GM04503 (cell line): ENCODE measurements at places on chromosomes 5 and 9.
A peak's percentile ranks its signal among the peaks of the same experiment; 100 is the strongest.

- DNase-seq, result no peak
These were observed 5.2 kb downstream of the DENND1A start for GRCh38 chr9:123924727-123925126.

DNA sequence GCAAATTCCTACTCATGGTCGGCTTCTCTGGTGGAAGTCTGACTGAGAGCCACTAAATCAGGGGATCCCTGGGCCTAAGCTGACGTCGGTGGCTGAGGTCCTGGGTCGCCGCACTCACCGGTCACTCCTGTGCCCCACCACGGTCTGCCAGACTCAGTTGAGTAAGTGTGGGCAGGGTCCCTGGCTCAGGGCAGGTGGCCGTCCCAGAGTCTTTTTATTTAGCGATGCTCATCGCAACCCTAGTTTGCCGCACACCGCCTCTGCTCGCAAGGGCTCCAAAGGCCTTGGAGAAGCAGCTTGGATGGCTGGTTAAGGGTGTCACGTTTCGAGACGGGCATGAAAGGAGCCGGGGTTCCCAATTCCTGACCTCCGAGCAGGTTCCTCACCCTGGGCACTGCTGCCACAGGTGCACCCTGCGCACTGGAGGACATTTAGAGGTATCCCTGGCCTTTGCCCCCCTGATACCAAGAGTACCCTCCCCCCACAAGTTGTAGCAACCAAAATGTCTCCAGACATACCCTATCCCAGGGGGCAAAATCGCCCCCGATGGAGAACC, 59.9 kb downstream of the NSUN2 start:
- no peak for DNase-seq

DNA sequence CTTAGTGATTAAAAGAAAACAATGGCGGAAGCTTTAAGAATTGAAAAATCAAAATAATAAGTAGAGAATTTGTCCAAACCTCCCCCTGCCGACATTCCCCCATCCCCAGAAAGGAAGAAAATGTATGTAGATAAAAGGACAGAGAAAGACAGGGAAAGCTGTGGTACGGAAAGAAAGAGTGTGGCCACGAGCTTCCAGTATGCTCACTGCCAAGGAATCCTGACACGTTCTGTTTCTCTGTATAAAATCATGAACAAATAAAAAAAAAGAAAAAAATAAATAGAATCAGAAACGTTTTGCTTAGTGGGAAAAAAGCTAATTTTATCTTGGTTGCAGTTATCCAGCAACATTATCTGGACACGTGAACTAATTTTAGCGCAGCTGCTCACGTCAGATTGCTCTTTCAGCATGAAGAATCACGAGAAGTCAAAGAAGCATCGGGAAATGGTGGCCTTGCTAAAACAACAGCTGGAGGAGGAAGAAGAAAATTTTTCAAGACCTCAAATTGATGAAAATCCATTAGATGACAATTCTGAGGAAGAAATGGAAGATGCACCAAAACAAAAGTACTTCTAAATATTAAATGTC, 15.2 kb downstream of the DNAJC21 start:
- no peak for DNase-seq

- DNase-seq, result no peak
These were observed 59.3 kb downstream of the SLC46A2 start for GRCh38 chr9:112831281-112831851.

- no peak for DNase-seq
These were observed 97.8 kb downstream of the TSSK1B start for GRCh38 chr5:113336975-113337374.

- no peak for DNase-seq
These were observed 71.4 kb downstream of the GABBR2 start for GRCh38 chr9:98637381-98637780.

- no peak for DNase-seq
These were observed 14.0 kb upstream of the LOX start for GRCh38 chr5:122091936-122092600.

GRCh38 chr9:79195879-79196278, 375.9 kb upstream of the TLE4 start:
- peak; percentile 72 for DNase-seq

- DNase-seq, result no peak
These were observed 6.1 kb upstream of the CEP72 start for GRCh38 chr5:606061-606460.

DNA sequence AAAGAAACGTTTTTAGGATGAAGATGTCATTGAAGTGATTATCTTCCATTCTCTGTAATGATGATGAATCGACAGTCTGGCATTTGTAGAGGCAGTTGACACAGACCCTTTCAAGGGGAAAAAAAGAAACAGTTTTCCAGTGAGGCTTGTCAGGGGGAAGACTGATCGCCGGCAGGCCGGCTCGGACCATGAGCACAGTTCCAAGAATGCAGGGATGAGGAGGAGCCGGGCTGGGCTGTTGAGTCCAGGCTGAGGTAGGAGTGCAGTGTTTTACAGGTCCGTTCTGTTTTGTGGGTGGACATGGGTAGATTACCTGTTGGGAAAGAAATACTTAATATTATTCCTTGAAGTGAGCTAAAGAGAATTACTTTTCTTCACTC, 194.6 kb downstream of the AOPEP start:
- DNase-seq, result no peak

DNA sequence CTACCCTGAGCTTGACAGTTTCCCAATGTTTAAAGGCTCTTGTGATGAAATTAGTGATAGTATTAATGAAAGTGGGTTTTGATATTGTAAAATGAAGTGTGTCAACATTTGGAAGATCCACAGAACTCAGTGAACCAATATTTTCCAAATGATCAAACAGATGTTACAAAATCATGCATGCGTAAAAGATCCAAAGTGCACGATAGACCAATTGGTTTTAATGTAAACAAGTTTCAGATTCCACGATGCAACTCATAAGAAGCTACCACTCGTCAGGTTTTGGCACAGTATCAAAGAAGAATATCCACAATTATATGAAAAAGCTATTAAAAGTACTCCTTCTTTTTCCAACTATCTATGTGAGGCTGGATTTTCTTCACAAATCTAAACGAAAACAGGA, 82.3 kb downstream of the SLC38A9 start:
- no peak for DNase-seq

DNA sequence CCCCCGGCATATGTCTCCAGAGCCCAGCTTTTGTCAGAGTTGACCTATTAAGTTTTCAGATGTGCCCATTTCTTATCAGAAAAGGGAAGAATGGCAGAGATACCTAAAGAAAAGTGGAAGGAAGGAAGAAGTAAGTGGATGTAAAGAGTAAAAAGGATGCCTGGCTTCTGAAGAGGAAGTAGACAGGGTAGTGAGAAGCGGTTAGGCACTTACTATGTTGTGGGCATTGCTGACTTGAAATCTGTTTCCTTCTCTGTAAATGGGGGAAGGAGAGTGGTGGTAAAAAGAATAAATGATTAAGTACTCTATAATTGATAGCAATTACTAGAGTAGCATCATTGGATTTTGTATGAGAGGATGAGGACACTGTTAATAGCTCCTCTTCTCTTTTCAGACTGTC, 9.9 kb downstream of the ANP32B start:
- no peak for DNase-seq

- DNase-seq, result no peak
These were observed at the start of gene ADGRD2 for GRCh38 chr9:124450241-124450924. Gene ADGRD2, plus strand, starts transcription at chr9:124450451. Its CDS starts 1,216 bp downstream, at chr9:124451667.

- DNase-seq, result no peak
These were observed 343.4 kb upstream of the PAPPA start for GRCh38 chr9:115810166-115810565.

DNA sequence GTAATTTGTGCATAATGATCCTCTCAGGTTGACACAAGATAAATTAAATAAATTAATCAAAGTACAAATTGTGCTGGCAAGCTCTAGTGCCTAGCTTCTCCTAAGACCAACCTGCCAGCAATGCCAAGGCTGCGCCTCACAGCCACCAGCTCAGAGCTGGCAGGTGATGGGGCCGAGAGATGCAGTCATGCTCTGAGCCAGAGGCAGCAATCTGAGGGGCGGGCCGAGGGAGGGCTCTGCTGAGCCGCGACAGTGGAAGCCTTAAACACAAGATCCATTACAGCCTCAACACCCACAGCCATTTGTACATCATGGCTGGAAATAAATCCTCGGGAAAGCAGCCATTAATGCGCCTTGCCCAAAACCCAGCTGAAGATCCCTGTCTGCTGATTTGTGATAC, 20.3 kb downstream of the MED27 start:
- no peak for DNase-seq

GRCh38 chr5:179230061-179230461, 115.2 kb downstream of the ADAMTS2 start:
- no peak for DNase-seq

DNA sequence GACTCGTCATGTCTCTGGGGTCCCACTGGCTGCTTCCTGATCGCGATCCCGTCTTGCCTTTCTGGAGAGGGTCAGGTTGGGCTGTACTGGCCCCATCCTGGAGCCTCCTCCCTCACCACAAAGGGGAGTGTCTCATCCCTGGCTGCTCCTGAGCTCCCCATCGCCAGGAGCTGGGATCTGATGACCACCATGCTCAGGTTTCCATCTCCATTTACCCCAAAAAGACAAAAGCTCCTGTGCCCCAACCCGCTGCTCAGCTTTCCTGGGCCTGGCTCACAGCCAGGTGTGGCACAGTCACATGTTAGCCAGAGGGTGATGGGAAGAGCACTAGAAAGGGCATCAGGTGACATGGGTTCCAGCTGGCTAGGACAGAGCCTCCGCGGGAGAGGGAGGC, 47.3 kb upstream of the CDKN2AIPNL start:
- no peak for DNase-seq

DNA sequence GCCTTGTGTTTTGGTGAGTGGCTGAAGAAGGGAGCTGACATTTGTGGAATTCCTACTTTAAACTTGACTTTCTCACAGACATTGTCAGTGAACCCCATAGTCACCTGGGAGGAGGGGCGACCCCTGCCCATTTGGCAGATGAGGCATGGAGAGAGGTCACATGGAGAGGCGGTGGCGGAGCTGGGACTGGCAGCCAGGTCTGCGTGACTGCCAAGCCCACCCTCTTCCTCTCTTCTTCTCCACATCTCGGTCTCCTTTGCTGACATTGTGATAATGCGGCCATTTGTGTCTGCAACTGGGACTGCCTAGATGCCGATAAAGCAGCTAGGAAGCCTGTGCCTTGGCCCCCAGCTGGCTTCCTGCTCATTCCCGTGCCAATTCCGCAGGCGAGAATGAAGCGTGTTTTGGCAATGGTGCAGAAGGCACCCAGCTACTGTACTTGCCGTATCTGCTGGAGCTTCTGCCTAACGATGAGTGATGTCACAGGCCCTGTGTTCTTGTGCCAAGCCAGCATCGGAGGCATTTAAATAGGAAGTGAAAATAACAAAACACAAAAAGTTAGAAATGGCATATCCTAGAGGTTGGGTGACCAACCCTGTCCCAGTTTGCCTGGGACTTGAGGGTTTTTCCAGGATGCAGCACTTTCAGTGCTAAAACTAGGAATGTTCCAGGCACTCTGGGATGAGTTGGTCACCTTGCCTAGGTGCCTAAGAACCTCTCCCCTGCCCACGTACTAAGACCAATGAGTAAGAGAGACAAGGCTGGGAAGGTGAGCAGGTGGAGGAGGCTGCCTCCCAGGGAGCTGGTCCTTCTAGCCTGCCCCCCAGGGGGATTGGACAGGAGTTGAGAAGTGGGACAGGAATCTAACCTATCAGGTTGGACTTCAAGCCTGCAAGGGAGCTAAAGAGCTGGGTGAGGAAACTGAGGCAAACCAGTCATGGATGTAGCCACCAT, 23.6 kb downstream of the OLFML2A start:
- DNase-seq, result no peak

DNA sequence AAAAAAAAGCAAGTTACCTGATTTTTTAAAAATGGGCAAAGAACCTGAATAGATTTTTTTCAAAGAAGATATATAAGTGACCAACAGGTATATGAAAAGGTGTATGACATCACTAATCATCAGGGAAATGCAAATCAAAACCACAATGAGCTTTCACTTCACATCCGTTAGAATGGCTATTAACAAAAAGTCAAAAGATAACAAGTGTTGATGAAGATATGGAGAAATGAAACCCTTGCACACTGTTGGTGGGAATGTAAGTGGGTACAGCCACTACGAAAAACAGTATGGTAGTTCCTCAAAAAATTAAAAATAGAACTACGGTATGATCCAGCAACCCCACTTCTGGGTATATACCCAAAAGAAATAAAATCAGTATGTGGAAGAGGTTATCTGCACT, 134.8 kb downstream of the UGCG start:
- no peak for DNase-seq

- DNase-seq, result no peak
These were observed 97.6 kb downstream of the CDH10 start for GRCh38 chr5:24547132-24547531.

GRCh38 chr5:74673011-74673790, 11.8 kb upstream of the HEXB start:
- DNase-seq, result no peak

DNA sequence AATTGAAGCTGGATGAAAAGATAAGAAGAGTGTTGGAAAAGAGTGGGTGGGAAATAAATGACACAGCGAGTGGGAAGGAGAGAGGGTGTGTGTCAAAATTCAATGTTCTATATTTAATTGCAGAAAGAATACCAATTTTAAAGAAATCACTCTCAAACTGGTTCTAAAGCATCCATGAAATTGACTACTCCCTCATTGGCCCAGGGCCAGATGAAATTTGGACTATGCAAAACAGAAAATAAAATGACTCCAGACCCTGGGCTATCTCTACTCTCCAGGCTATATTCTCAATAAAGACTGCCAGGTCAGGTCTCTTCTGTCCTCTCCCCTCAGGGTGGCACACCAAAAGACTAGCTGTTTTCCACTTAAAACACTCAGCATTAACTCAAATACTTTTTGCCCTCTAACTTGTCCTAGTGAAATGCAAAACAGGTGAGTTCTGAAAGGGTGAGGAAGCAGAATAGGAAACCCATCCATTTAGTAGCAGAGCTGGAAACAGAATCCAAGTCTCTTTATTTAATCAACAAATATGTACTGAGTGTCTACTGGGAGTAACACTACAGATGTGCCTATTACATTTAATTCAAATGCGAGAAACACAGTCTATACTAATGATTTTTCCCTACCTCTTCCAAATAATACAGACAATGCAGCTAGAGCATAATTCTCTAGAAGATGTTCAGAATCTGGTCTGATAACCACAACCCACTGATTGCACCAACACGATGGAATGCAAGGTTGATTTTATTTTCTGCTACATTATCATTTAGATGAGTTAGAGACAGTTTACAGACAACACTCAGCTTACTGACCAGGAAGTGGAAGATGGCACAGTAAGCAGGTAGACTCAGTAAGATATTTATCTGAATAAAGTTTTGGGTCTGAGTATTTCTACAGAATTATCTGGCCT, 42.1 kb downstream of the EFCAB9 start:
- no peak for DNase-seq

- no peak for DNase-seq
These were observed 12.6 kb downstream of the PLGRKT start for GRCh38 chr9:5425006-5425628.

DNA sequence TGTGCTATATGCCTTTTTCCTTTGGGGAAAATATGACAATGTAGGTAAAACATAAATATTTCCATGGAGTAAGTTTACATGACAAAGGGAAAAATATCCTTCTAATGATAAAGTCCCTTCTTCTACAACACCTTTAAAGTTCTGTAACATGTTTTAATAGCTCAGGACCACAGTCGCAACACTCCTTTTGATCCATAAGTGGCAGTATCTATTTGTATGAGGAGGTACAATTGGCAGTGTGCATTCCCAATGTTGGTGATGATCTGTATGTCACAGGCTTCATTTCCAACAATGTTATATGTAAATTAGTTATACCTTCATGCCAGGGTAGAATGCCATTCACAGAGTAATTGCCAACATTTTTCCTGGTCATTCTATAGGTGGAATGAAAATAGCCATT, 127.1 kb upstream of the CCNH start:
- DNase-seq, result no peak
